ENCODE measurements at places on chromosomes 6 and 20.

DNA sequence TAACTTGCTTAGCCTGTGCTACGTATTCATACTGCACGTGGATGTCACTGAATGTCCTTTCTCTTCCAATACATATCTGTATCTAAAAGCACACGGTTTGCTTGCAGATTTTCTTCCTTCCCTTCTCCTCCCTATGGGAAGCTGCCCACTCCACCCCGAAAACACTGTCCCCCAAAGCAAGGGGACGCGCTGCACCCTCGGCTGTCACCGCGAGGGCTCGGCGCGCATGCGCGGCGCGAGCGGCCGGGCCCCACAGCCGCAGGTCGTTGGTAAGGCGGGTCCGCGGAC is 659 bp downstream of the TMX4 start:
- DNase-seq: peak; percentile 61

GRCh38 chr6:122369536-122369935 is 29.9 kb upstream of the HSF2 start:
- no peak for DNase-seq

- peak; percentile 24 for DNase-seq
These were observed 1.0 kb upstream of the E2F3 start for GRCh38 chr6:20400456-20401204.

DNA sequence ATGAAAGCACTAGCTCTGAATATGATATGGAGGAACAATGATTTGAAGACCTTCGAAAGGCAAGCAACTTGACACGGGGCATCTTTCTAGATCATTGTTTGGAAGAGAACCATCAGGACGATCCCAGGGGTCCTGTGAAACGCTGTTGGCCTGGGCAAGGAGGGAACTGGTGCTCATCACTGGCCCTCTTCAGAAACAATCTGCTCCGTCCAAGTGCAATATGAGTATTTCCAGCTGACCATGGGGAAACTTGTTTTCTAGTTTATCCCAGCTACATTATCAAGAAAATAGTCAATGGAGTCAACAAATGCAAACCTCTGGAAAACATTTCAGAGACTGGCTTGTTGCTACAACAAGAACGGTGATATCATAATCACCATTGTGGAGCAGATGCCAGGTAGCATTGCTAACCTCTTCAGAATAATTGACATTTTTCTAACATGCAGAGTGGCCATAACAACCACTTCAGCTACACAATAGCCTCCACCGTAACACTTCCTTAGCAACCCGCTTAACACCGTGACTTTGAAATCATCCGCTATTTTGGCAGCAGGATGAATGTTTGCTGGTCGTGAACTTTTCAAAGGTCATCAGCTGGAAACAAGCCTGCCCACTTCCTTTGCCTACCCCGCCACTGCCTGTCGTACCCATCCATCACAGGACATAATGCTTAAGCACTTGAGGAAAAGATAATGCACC is 112.0 kb upstream of the PDE10A start:
- DNase-seq: peak; percentile 40

DNA sequence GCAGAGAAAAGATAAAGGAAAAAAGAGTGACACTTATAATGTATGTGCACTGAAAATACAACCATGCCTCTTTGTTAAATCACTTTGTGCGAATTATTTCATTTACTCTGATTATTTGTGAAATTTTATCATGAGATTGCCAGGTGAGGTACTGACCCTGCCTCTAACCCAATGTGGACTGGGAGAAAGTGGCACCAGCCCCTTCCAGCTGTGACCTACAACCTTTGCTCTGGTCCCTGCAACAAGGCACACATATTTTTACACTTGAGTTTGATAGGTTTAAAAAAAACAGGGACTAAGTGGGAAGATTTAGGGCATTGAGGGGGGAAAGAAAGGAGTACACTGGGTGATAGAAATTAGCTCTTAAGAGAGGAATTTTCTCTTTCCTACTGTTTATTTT is 80.3 kb upstream of the ISM1 start:
- no peak for DNase-seq

GRCh38 chr6:135014353-135014832 is 40.2 kb downstream of the HBS1L start:
- DNase-seq: no peak

DNA sequence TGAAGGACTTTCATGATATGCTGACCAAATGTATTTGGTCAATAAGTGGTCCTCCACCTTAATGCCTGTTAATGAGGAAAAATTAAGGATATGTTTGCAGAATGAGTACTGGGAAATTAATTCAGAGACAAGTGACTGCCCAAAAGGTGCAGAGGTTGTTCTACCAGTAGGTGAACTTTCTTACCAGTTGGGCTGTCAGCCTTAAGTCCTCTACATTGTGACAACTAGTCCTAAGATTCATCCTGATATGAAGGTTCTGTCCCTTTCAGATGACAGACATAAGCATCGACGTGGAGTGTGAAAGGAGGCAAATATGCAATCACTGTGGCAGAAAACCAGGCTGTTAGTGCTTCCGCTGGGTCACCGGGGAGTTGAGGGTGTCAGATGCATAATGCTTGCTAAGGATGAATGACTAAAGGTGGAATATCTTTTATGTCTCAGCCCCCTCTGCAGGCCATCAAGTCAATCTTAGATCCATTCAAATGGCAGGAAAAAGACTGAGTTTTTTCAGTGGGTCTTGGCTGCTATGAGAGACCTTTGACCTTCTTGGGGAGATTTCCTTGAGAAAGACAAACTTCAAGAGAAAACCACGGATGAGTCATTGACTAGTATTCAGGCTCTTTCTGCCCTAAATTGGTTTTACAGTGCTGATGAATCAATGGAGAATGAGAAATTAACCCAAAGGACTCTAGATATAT is 226.0 kb downstream of the TPBG start:
- no peak for DNase-seq

DNA sequence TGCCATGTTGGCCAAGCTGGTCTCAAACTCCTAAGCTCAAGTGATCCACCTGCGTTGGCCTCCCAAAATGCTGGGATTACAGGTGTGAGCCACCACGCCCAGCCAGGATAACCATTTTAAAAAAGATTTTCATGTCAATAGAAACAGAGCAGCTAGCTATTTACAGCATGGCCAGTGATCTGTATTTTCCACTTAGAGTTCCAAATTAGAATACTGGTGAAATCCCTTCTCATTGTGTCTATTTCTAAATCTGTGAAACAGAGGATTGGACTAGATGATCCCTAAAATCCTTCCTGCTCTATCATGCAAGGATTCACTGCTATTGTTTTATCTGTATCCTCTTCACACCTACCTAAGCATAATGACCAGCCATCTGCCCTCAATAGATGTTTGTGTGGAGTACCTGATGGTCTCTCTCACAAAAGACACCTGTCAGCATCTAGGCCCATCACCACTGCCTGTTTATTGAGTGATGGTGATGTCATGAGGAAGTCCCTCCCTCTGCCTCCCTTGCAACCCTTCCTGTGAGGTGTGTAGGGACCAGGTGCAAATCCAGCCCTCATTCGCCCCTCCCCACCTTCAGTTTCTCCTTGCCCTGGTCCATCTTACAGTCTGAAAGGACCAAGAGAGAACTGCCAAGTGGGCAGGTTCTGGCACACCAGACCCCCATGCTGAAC is 26.5 kb upstream of the SMIM29 start:
- no peak for DNase-seq

GRCh38 chr6:2744209-2744771 is 6.4 kb downstream of the MYLK4 start:
- peak; percentile 75 for DNase-seq

GRCh38 chr6:169647637-169648036 is 54.2 kb downstream of the WDR27 start:
- DNase-seq: no peak

DNA sequence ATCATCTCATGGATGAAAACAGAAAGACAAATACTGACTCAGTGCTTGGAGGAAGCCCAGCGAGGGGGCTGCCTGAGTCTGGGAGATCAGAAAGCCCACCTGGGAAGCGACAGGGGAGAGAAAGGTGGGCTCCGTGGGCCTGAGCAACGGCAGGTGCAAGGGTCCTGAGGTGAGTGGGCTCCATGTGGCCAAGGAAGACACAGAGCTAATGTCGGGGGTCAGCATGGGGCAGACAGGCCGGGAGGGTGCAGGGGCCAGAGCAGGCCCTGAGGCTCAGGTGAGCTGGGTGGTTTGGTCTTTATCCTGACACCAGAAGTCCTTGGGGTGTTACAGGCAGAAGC is 18.8 kb downstream of the APCDD1L start:
- no peak for DNase-seq

- DNase-seq: no peak
These were observed 24.0 kb upstream of the MLN start for GRCh38 chr6:33827546-33828451.

DNA sequence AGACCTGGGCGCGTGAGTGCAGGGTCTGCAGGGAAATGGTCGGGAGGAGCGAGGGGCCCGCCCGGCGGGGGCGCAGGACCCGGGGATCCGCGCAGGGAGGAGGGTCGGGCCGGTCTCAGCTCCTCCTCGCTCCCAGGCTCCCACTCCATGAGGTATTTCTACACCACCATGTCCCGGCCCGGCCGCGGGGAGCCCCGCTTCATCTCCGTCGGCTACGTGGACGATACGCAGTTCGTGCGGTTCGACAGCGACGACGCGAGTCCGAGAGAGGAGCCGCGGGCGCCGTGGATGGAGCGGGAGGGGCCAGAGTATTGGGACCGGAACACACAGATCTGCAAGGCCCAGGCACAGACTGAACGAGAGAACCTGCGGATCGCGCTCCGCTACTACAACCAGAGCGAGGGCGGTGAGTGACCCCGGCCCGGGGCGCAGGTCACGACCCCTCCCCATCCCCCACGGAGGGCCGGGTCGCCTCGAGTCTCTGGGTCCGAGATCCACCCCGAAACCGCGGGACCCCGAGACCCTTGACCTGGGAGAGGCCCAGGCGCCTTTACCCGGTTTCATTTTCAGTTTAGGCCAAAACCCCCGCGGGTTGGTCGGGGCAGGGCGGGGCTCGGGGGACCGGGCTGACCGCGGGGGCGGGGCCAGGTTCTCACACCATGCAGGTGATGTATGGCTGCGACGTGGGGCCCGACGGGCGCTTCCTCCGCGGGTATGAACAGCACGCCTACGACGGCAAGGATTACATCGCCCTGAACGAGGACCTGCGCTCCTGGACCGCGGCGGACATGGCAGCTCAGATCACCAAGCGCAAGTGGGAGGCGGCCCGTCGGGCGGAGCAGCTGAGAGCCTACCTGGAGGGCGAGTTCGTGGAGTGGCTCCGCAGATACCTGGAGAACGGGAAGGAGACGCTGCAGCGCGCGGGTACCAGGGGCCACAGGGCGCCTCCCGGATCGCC is 54.2 kb upstream of the HLA-A start:
- DNase-seq: peak; percentile 80

DNA sequence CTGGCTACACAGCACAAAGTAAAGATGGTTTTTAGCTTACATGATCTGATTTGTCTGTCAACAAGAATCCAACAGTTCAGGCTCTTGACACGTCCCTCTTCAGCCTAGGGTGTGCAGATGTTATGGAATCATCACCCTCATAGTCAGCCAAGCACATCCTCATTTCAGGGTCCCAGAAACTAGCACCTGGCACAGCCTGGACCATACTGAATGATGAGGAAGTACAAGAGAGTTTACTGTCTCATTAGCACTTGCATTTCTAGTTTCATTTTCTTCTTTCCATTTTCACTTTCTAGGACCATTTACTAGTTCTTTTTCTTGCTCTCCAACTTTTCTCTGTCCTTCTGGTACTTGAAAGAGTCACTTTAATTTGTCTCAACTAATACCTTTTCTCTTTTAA is 6.5 kb downstream of the RIPOR2 start:
- DNase-seq: no peak

- no peak for DNase-seq
These were observed 277.7 kb upstream of the RIMS1 start for GRCh38 chr6:71608646-71609045.

GRCh38 chr6:38266921-38267354 is 372.8 kb downstream of the BTBD9 start:
- no peak for DNase-seq

- no peak for DNase-seq
These were observed 91.5 kb downstream of the HIVEP2 start for GRCh38 chr6:142853244-142854180.

GRCh38 chr20:35561268-35561667 is 19.4 kb downstream of the ERGIC3 start:
- DNase-seq: no peak

GRCh38 chr6:1621070-1621701 is 11.5 kb downstream of the FOXC1 start:
- DNase-seq: no peak

- peak; percentile 38 for DNase-seq
These were observed 2.4 kb downstream of the MARCKS start for GRCh38 chr6:113859349-113860180.

DNA sequence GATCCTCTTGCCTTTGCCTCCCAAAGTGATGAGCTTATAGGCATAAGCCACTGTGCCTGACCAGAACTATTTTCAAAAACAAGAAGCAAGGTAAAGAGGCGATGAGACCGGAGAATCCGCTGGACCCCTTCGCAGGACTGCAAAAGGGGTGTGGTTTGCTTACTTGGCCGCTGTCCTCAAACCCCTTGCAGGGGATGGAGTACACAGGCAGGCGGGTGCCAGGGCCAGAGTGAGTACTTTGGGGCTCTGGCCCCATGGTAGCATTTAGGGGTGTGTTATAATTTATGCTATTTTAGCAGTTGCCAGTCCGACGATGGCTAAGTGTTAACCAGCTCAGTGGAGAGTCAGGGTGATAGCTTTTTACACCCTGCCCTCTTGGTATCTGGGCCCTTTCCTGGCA is 1454.9 kb downstream of the HACE1 start:
- DNase-seq: no peak

Data from left ventricle myocardium inferior (tissue), 1 donor.